ENCODE measurements at places on chromosomes 7 and 10.

GRCh38 chr7:127678947-127679346 is 27.0 kb downstream of the SND1 start:
- no peak overlapping the region for H3K4me3 ChIP-seq
- H3K27me3 ChIP-seq: no peaks in the 10 kb centered on the region
- peaks cover 74% of the 10 kb centered on the region for H3K36me3 ChIP-seq
- H3K4me1 ChIP-seq: peaks cover 35% of the 10 kb centered on the region

GRCh38 chr10:124618470-124619073 is 125.6 kb downstream of the FAM53B start:
- no peak for DNase-seq
- H3K36me3 ChIP-seq: peaks cover 18% of the 10 kb centered on the region
- H3K27me3 ChIP-seq: peaks cover 2% of the 10 kb centered on the region

DNA sequence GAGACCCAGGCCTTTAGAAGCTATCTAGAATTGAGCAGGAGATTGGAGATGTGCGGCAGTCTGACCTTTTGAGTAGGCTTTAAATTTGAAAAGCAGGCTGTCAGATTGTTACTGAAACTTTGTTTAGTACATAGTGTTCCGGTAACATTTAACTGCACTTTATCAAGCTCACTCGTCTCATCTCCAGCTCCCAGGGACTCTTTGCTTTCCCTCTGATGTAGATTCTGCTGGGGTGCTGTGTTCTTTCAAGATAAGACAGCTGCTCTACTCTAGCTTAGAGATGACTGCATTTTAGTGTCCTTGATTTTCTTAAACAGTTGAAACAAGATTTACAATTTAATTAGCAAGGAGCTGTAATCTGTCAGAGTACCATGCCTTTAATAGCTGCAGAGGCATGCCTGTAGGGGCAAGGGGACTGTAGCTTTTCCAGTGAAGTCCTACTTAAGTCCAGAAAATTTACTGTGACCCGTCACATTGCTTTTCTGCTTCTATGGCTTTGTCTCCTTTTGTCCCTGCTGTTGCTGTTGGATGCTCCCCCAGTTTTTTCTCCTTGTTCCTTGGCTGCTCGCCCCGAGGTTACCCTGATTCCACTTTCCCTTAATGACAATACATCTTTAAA is 56.4 kb upstream of the MTPN start:
- H3K36me3 ChIP-seq: no peaks in the 10 kb centered on the region
- peaks cover 26% of the 10 kb centered on the region for H3K4me1 ChIP-seq
- H3K4me3 ChIP-seq: no peak overlapping the region
- no peak for DNase-seq

DNA sequence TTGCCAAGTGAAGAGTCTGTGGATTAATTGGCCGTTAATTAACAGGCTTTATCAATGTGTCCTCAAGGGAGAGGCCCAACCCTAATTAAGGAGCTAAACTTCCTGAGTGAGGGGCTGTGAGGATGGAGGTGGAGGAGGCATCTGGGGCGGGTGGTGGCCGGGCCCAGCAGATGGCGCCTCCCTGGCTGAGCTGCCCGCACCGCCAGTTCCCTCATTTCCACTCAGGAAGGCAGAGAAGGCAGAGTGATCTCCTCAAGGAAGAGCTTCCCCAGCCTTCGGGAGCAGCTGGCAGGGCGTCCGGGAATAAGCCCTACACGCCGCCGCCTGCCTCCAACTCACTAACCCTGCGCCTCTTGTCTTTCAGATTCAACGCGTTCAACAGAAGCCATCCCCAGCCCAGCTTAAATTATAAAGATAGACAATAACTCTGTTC is 112.2 kb downstream of the CYTH3 start:
- no peak overlapping the region for H3K27ac ChIP-seq
- no peaks in the 10 kb centered on the region for H3K27me3 ChIP-seq

- DNase-seq: no peak
- no peaks in the 10 kb centered on the region for H3K27me3 ChIP-seq
- no peaks in the 10 kb centered on the region for H3K36me3 ChIP-seq
- no peaks in the 10 kb centered on the region for H3K4me1 ChIP-seq
- H3K4me3 ChIP-seq: no peak overlapping the region
Measured at GRCh38 chr7:158458096-158458495, 129.5 kb downstream of the PTPRN2 start.

- no peak overlapping the region for H3K4me3 ChIP-seq
- DNase-seq: no peak
- no peaks in the 10 kb centered on the region for H3K4me1 ChIP-seq
- no peak overlapping the region for H3K27ac ChIP-seq
Measured at GRCh38 chr10:85420501-85421191, 945.9 kb downstream of the GRID1 start.

- H3K27ac ChIP-seq: no peak overlapping the region
- no peak for DNase-seq
- H3K36me3 ChIP-seq: no peaks in the 10 kb centered on the region
Measured at GRCh38 chr10:111127081-111127848, 50.4 kb downstream of the ADRA2A start.

DNA sequence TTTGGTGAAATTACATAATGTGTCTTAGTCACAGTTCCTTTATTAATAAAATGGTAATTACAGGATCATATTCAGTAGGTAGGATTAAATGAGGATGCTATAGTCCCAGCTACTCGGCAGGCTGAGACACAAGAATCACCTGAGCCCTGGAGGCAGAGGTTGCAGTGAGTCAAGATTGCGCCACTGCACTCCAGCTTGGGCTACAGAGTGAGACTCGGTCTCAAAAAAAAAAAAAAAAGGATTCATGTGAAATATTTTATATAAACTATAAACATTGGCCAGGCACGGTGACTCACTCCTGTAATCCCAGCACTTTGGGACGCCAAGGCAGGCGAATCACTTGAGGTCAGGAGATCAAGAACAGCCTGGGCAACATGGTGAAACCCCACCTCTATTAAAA is 197.9 kb downstream of the IMMP2L start:
- H3K36me3 ChIP-seq: no peaks in the 10 kb centered on the region
- no peak for DNase-seq
- no peaks in the 10 kb centered on the region for H3K27me3 ChIP-seq
- no peak overlapping the region for H3K27ac ChIP-seq
- no peak overlapping the region for H3K4me3 ChIP-seq

DNA sequence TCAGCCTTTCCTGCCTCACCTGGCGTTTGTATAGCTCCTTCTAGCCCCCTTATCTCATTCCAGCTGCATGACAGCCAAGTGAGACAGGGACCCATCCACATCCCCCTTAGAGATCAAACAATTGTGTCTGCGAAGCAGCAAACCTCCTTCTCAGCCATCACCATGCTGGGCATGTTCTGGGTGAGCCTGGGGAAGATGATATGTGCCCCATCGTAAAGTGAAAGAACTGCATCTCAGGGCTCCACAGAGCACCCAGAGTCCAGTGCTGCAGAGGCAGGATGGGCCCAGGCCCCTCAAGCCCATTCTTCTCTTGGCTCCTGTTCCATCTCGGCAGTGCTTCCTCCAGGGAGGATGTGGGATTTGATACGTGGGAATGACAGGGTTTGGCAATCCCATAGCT is 43.2 kb downstream of the FIGNL1 start:
- H3K27me3 ChIP-seq: no peaks in the 10 kb centered on the region
- DNase-seq: no peak
- H3K36me3 ChIP-seq: peaks cover 43% of the 10 kb centered on the region
- H3K4me3 ChIP-seq: no peak overlapping the region
- H3K27ac ChIP-seq: no peak overlapping the region

DNA sequence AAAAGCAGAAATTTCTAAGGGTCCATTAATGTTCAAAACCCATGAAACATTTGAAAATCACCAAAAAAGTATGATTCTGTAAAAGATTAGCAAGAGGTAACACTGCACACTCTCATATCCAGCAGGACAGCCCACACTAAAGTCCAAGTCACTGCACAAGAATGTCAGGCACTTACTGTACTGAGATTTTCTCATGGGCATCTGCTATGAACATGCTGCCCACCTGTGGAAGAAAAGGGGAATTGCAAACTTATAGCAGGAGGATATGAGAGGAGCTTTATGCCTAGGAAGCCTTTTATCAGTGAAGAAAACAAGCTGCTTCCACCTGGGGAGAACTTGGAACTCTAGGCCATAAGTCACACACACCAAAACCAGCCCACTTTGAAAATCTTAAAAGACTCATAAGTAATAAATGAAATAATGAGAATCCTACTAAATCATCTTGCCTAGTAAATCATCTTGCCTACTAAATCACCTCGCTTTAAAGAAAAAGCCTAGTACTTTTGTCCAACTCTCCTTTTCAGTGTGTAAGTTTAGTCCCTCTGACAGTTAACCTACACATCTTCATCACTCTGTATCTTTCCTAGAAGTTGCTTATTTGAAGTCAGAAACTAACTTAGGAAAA is 46.1 kb downstream of the ARMH3 start:
- no peaks in the 10 kb centered on the region for H3K4me1 ChIP-seq
- no peaks in the 10 kb centered on the region for H3K27me3 ChIP-seq
- no peak overlapping the region for H3K27ac ChIP-seq
- DNase-seq: peak; percentile 42
- H3K36me3 ChIP-seq: peaks cover 31% of the 10 kb centered on the region

- H3K27me3 ChIP-seq: no peaks in the 10 kb centered on the region
- no peaks in the 10 kb centered on the region for H3K4me1 ChIP-seq
- DNase-seq: no peak
- H3K36me3 ChIP-seq: no peaks in the 10 kb centered on the region
- H3K27ac ChIP-seq: no peak overlapping the region
Measured at GRCh38 chr7:68697796-68698280, 900.4 kb upstream of the AUTS2 start.

DNA sequence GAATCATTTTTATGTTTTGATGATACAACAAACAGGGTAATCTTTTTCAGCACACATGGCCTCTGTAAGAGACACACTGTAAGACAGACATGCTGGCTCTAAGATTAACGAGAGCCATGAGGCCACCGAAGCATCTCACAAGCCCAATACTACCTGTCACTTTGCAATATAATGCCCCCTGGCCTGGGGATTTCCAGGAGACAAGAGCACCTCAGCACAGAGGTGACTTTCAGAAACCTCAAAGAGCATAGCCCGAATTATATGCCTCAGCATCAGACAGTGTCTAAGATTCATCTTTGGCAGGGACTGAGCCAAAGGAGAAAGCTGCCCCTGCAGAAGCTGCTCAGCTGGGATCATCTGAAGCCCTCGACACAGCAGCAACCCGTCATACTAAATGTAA is 44.2 kb upstream of the TMEM213 start:
- H3K27ac ChIP-seq: peak overlapping the region; percentile 91
- no peak for DNase-seq
- H3K27me3 ChIP-seq: no peaks in the 10 kb centered on the region
- no peaks in the 10 kb centered on the region for H3K36me3 ChIP-seq
- no peak overlapping the region for H3K4me3 ChIP-seq
- peaks cover 69% of the 10 kb centered on the region for H3K4me1 ChIP-seq

DNA sequence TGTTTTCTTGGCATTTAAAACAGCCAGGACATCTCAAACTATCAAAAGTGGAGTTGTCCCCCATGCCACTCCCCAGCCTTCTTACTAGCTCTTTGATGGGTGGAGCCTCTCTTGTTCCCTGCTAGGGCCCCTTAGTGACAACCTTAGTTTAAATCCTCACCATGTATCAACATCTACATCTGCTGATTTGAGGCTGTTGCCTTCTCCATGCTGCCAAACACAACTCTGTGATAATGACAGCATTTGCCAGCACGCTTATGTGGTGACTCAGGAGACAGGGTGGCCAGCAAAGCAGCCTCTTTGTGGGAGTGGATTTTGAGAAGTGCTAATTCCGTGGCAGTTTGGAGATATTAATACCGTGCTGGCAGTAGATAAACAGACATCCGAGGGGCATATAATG is 145.4 kb downstream of the LRRC4 start:
- no peak overlapping the region for H3K27ac ChIP-seq
- no peaks in the 10 kb centered on the region for H3K27me3 ChIP-seq
- H3K4me1 ChIP-seq: peaks cover 5% of the 10 kb centered on the region
- no peak for DNase-seq

- no peak overlapping the region for H3K27ac ChIP-seq
- no peaks in the 10 kb centered on the region for H3K4me1 ChIP-seq
- DNase-seq: no peak
- no peaks in the 10 kb centered on the region for H3K27me3 ChIP-seq
- H3K36me3 ChIP-seq: no peaks in the 10 kb centered on the region
Measured at GRCh38 chr10:128922172-128922571, 544.9 kb upstream of the MGMT start.

- no peaks in the 10 kb centered on the region for H3K27me3 ChIP-seq
- H3K36me3 ChIP-seq: no peaks in the 10 kb centered on the region
- H3K4me1 ChIP-seq: peaks cover 28% of the 10 kb centered on the region
- H3K4me3 ChIP-seq: no peak overlapping the region
Measured at GRCh38 chr10:119786117-119786769, 60.4 kb downstream of the INPP5F start.

- H3K4me1 ChIP-seq: no peaks in the 10 kb centered on the region
- H3K36me3 ChIP-seq: no peaks in the 10 kb centered on the region
- H3K4me3 ChIP-seq: no peak overlapping the region
- H3K27me3 ChIP-seq: peaks cover 7% of the 10 kb centered on the region
- no peak for DNase-seq
Measured at GRCh38 chr7:94414481-94414880, 19.8 kb downstream of the COL1A2 start.

- no peaks in the 10 kb centered on the region for H3K27me3 ChIP-seq
- H3K27ac ChIP-seq: no peak overlapping the region
- peaks cover 12% of the 10 kb centered on the region for H3K4me1 ChIP-seq
- no peak overlapping the region for H3K4me3 ChIP-seq
Measured at GRCh38 chr10:58239561-58240169, 28.0 kb downstream of the IPMK start.

- peaks cover 19% of the 10 kb centered on the region for H3K27me3 ChIP-seq
- no peaks in the 10 kb centered on the region for H3K36me3 ChIP-seq
- H3K27ac ChIP-seq: no peak overlapping the region
- no peak overlapping the region for H3K4me3 ChIP-seq
- peaks cover 19% of the 10 kb centered on the region for H3K4me1 ChIP-seq
- no peak for DNase-seq
Measured at GRCh38 chr10:119640875-119641526, 10.2 kb upstream of the BAG3 start.

DNA sequence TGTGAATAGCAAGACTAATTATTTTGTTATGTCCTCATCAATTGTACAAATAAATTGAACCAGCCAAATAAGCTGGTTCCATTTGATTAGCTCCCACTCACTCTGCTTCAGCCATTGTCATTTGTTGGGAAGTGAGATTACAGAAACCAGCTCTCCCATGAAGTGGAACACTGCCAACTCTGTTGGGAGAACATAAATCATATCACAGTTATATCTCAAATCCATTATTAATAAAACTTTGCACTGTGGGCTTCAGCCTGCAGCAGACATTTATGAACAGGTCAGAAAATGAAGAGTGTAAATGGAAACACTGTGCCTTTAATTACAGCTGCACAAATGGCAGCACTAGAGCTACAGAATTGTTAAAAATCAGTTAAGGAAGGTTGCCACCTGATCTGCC is 46.7 kb upstream of the TEX47 start:
- H3K36me3 ChIP-seq: no peaks in the 10 kb centered on the region
- no peaks in the 10 kb centered on the region for H3K27me3 ChIP-seq
- H3K27ac ChIP-seq: no peak overlapping the region
- H3K4me1 ChIP-seq: no peaks in the 10 kb centered on the region

Data from activated CD4-positive, alpha-beta memory T cell treated with anti-CD3 and anti-CD28 coated beads, Interleukin-2, amount 10 ng/mL, durations not matched to agents 7 days and 5 days (primary cell).